Skeletal muscle cell (primary cell): ENCODE measurements at places on chromosomes 12 and 14.

DNA sequence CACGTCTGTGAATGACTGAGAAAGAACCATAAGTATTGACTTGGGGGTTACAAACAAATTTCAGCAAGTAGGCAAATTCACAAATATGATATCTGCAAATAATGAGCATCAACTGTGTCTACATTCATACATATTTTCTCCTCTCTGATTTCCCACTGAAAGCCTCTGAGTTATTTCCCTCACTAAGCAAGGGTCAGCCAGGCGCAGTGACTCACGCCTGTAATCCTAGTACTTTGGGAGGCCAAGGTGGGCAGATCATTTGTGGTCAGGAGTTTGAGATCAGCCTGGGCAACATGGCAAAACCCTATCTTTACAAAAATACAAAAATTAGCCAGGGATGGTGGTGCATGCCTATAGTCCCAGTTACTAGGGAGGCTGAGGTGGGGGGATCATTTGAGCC, 80.8 kb downstream of the SLC25A21 start:
- no peak for DNase-seq

GRCh38 chr14:65949711-65950516, 536.3 kb upstream of the CCDC196 start:
- peak; percentile 7 for DNase-seq

GRCh38 chr12:10392394-10392930, 2.6 kb upstream of the KLRK1 start:
- peak; percentile 88 for DNase-seq

DNA sequence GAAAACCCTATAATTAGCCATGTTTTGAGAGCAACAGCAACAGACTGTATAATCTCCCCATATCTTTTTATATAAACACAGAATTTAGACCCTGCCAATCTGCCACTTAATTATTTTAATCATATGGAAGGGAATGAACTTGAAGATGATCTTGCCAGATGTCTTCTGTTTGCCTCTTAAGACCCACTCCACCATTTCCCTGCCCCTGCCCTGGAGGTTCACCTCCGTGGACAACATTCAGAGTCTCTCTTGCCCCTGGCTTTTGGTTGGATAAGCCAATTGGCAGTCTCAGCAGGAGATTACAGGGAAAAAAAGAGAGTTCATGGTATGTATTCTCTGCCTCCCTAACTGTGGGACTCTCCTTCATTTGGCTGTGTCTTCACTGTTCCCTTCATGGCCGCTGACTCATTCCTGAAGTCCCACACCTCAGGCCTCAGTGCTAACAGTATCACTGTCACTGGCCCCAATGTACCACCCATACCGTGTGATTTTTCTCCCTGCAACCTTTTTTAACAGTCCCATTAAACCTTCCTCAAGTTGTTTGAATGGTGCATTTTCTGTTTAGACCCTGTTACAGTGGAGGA, 184.8 kb downstream of the PIK3C2G start:
- no peak for DNase-seq
